ENCODE measurements at places on chromosomes 11 and 22.
A peak's percentile ranks its signal among the peaks of the same experiment; 100 is the strongest.

DNA sequence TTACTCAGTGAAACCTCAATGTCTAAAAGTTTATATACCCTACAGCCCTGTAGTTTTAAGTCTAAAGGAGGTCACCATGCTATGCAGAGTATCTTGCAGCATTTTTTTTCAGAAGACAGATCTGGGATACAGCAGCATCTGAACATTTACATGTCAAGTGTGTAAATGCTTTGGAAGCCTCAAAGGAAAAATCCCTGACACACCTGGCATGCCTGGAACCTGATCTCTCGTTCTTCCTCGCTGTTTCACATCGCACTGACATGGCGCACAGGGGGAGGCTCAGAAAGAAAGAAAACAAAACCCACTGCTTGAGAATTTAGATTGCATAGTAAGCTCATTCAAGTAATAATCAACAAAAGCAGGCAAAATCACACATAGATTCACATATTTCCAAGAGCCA lies 31.0 kb downstream of the PAX6 start:
- no peak for DNase-seq

- no peak for DNase-seq
These were observed 6.2 kb downstream of the SCGB1C1 start for GRCh38 chr11:199004-199581.

DNA sequence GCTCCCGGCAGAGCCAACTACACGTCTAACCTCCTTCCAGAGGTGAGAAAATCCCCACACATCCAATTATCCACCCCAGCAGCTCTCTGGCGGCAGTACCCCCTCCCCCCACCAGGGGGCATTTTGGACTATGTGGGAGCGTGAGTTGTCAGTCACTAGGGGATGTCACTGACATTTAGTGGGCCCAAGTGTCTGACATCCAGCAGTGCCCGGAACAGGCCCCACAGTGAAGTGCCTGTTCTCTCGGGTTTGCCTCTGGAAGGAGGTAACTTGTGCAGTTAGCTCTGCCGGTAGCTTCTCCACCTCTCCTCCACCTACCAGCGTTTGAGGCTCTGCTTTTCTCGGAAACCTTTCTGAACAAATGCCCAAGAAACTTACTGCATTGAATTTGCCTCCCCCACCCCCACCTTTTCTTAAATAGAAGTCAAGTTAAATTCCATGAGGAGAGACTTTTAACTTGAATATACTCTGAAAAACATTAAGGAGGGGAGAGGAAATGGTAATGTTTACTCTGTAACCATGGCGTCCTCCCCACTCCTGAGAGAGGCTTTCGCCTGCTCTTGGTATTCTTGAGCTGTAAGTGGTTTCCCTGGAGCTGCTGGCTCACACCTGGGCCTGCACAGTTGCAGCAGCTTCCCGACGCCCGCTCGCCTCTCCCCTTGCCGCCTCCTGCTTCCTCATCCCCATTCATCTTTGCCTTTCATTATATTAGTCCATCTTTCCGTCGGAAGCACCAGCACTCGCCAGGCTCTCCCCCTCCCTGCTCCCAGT lies 112.8 kb downstream of the WNT7B start:
- peak; percentile 86 for DNase-seq

GRCh38 chr11:35426351-35426750 lies 7.0 kb upstream of the SLC1A2 start:
- no peak for DNase-seq

GRCh38 chr22:37492428-37493344 lies 6.5 kb upstream of the MFNG start:
- peak; percentile 61 for DNase-seq

DNA sequence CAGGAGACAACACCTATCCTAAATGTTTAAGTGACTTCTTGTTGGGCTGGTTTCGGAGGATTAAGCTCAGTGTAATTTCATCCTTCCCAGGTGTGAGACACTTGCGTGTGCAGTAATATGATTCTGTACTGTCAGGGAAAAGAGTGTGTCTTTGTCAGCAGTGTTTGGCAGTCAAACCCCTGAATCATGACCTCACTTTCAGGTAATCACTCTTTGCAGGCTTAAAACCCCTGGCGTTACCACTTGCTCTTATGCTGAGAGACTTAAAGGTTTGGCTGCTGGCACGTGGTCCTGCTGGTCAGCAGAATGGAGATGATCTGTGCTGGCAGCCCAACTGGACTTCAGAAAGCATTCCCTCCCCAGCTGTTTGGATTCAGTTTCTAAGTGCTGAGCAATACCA lies 56.1 kb downstream of the APIP start:
- no peak for DNase-seq

- DNase-seq: no peak
These were observed 890.5 kb downstream of the BRD1 start for GRCh38 chr22:48937032-48937639.

GRCh38 chr22:38017272-38017920 lies 33.0 kb upstream of the SOX10 start:
- DNase-seq: no peak

DNA sequence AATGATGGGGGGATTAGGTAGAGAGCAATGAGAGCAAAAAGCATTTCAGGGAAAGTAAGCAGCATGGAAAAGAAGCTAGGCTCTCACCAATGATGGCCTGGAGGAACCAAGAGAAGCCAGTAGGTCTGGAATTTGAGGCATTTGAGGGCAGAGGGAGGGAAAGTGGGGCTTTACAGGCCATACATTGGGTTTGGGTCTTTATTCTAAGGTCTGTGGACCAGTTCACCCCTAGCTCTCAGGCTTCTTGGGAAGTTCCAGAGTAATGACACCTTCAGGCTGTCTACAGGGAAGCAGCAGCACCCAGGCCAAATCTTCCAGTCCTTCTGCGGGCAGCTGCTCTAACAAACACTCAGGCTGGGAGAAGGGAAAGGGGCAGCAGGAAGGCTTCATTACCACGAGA lies 29.4 kb downstream of the ARFGAP2 start:
- no peak for DNase-seq

DNA sequence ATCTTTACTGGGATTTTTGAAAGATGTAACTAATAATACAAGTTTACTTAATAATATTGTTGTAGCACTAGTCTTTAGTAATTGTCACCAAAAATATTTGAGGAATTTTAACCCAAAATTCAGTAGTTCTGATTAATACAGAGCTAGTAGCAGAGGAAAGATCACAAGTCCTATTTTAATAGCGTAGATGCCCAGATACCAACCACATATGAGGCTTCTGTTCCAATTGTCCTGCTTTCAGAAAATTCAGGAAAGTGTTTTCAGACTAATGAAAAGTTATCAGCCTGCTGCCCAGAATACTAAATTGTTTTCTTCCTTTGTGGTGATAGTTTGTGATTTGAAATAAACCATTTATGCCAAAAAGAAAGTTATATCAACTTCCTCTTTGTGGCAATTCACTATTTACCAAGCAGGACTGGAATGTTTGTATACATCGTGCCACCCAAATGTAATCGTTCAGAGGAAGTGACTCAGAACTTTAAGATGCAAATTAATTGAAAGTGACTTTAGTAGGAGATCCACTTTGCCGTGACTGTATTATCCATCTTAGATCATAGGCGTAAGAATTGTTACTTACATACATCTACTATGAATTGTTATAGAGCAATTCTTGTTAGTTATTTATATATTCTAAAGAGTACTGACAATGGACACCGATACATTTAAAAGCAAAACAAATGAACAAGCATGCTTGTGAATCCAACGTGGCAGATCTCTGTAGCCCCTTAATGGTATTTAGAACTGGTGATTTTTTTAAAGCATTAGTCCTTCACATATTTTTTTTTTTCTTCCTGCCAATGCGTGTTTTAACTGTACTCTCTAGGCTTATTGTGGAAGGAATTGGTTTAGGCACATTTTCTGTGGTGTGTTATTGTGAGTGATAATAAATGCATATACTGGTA lies 231.0 kb downstream of the DDX10 start:
- no peak for DNase-seq

DNA sequence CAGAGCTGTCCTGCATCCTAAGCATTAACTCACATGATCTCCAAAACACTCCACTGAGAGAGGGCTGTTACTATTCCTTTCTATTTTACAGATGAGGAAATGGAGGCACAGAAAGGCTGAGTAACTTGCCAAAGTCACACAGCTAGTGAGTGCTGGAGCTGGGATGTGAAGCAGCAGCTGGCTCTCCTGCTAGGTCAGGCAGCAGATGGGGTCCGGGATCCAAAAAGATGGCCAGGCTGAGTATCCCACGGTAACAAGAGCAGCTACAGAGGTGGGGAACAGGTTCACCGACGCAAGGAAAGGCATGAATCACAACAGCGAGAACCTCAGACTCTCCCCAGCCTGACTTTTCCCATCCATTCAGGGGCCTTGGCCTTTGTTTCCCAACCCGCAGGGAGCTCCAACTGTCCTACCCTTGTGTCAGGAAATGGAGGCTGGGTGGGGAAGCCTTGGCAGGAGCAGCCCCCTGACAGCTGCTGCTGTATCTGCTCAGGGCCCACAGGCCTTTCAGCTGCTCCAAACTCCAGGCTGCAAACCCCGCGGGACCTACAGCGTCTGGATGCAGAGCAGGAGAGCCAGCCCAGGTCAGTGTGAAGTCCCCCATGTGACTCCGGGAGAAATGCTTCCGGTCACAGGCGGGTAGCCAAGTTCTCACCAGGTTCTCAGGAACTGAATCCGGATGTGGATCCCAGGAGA lies 29.5 kb downstream of the DKK3 start:
- no peak for DNase-seq

DNA sequence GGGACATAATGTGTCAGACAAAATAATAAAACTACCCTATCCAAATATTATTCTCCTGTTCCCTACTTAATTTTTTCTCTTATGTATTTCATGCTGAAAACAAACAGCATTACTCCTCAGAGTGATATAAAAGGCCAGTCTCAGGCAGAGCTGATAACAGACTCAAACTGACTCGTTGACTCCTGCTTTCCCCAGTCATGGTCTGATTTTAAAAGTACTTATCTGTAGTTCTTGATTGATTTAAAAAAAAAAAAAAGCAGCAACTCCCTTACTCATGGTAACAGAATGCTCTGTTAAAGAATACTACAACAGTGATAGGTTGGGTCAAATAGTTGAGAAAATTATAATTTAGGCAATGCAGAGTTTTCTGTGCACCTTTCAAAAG lies 90.3 kb upstream of the BARX2 start:
- no peak for DNase-seq

Measured in activated CD4-positive, alpha-beta T cell treated with anti-CD3 and anti-CD28 coated beads, Interleukin-2, amount 50 U/mL, for 48 hours (primary cell).